Caki2 (cell line): ENCODE measurements at places on chromosomes 11 and 22. TPM values are rescaled to one million over a fixed set of nuclear protein-coding genes. Genes with fewer than 3 reads are reported as not detected.

MUC5AC gene
- total RNA-seq = not detected in 2 replicates

DNA sequence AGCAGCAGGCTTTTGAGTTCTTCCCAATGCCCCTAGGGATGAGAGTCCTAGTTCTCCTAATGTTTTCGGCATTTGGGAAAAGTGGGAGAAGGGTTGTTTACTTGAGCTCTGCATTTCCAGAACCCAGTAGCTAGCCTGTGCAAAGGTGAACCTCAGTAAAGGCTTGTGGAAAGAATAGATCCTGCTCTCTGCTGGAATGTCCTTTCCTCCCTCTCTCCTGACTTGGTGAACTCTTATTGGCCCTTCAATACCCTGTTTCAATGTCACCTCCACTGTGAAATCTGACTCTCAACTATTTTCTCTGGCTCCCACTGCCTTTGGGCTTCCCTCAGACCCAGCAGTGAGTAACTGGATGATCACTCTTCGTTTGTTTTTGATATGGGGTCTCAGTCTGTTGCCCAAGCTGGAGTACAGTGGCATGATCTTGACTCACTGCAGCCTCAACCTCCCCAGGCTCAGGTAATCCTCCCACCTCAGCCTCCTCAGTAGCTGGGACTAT is 2.4 kb upstream of the UVRAG start:
- peak; percentile 29 for DNase-seq

DAGLA gene
- total RNA-seq = 0.74 and 2.4 TPM in 2 replicates

CRYBA4 gene
- not detected in 2 replicates for total RNA-seq

DNA sequence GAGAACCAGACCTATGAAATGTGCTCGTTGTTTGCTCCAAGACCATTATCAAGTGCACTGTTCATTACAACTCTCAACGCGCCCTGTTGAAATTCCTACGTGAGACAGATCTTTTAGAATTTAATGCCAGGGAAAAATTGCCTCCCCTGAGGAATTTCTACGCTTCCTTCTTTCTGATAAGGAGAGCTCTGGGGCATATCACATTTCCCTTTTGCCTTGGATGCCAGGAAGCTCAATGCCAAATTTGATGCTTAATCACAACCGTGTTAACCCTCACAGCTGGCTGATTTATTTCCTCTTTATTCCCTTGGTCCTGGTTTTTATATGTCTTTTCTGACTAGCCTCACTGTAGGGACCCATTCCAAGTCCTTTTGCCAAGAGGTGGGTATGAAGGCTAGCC is 109.4 kb downstream of the MICAL2 start:
- no peak for DNase-seq

DNA sequence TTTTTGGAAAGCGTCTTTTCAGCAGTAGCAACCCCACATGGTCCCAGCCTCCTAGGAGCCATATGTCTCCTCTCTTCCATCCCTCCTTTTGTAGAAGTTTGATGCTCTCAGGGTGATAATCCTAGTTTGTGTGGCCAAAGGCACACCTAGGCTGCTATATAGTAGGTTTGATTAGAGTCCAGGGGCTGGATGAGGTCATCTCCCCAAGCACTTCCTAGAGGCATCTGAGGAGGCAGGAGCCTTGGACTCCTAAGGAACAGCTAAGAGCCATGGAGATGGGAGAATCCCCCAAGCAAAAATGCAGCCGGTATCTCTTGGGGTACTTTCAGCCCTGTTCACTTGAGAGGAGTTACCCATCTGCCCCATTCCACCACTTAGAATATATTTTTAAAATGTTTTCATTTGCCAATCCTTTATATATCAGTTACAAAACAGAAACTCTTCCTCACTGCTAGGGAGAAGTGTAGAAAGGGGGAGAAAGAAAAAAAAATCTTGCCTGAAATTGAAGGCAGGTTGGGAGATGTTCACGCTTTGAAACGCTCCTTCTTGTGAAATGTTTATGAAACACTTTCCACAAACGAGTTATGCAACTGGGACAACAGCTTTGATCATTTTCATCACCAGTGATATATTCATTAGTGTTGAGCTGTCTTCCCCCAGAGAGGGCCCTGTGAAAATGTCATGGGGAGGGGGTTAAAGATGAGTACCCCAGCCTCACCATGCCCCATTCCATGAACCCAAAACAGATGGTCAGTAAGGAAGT is 31.9 kb upstream of the TLCD5 start:
- DNase-seq = no peak

DNA sequence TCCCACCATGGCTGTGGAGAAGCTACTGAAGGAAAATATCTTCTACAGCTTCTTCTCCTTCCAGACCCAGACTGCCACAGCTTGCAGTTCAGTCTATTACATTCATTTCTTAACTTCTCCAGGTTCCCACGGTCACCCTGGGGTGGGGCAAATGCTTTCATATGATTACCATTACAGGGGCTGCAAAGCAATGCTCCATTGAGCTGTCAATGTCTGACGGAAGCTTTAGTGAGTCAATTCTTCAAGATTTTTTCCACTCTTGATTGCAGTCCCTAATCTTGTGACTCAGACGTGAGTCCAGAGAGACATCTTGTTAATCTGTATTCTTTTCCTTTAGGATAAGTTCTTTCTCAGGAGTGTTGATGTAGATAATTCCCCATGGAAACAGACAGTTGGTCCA is 233.4 kb upstream of the DDI1 start:
- peak; percentile 61 for DNase-seq

GRCh38 chr11:78313181-78313795 is 104.3 kb downstream of the GAB2 start:
- DNase-seq = peak; percentile 8

DNA sequence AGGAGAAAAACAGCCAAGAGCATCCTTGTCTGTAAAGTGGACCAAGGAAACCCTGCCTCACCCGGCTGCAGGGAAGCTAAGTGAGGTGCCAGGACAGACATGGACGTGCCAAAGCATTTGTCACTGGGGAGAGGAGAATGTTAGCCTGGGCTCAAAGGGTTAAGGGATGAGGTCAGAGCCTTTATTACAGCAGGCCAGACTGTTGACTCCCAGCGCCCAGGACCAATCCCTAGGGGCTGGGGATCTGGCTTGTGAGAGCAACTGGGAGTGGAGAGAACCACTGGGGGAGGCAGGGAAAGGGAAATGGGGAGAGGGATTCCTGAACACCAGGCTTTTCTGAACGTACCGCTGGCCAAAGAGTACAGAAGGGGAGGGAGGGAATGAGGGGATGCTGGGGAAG is 2.6 kb downstream of the CHRM1 start:
- DNase-seq = no peak

- peak; percentile 29 for DNase-seq
These were observed 24.5 kb downstream of the ASCC2 start for GRCh38 chr22:29813563-29813962.

DNA sequence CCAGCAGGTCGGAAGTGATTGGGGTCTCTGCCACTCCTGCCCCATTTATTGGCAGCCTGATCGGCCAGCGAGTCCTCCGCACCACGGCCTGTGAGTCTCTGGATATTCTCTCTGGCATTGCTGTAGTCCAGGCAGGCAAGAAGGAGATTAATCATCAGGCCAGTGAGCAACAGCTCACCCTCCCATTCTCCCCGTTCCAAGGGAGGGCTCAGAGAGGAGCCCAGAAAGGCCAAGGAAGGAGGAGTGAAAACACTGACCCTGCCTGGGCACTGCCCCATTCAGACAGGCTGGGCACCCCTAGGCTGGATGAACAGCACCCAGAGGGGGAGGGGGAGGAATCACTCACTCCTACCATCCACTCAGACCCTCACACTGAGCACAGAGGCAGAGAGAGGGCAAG is 3.1 kb downstream of the SAA2 start:
- no peak for DNase-seq

- DNase-seq = peak; percentile 29
These were observed 482.6 kb downstream of the MIAT start for GRCh38 chr22:27139935-27140511.

DNA sequence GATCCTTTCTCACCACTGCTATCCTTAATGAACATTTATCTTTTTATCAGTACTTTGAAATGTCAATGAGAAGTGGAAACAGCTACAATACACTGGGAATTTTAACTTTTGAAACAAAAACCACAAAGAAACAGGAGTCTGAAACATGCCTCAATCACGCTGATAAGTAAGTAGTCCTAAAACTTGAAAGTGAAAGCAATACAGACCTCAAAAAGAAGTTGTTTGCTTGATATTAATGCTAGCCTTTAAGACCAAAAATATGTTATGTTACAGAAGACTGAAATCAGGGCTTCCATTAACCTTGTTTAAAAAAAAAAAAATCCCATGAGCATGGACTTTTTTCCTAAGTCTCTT is 21.3 kb downstream of the PHF21A start:
- no peak for DNase-seq

C1QTNF5 gene
- not detected in 2 replicates for total RNA-seq

DNA sequence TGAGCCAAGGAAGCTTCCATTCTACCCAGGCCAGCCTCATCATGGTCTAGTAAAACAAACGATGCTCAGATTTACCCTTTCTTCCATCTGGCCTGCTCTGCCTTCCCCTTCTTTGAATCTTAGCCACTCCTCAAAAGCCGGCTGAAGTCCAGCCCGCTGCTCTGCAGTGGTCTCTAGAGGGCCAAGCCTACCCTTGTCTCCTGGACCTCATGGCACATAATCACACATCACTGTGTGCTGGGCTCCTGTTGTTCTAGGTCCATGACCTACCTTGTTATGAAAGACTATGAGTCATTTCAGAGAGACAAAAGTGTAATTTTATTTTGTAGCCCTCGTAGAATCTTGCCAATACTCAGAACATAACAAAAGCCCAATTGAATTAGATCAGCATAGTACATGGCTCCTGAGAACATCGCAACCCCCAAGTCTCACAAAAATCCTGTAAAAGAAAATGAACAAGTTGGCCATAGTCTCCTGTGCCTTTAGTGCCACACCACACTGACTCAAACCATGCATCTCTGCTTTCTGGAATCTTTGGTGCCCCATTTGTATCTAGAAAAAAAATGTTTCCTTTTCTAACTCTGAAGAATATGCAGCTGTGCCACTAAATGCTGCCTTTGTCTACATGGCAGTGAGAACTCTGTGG is 192.7 kb downstream of the OPCML start:
- no peak for DNase-seq

DNA sequence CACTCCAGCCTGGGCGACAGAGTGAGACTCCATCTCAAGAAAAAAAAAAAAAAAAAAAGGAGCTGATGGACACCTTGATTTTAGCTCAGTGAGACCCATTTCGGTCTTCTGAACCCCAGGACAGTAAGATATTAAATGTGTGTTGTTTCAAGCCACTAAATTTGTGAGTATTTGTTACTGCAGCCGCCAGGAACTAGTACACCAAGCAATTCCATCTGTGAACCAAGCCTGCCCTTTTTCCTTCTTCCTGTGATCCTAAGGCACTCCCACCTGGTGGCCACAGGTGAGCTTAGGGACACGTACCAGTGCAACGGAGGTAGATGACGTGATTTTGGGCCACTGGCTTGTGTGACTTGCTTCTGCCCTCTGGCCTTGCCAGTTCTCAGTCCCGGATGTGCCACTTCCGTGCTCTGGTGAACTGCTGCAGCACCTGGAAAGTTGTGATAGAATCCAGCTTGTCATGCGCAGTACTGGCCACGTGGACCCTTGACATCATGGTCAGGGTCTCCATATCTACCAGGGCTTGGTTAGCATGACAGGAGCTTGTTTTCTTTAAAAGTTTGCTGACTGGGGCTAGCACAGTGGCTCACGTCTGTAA is 19.6 kb upstream of the ATXN10 start:
- DNase-seq = no peak

DNA sequence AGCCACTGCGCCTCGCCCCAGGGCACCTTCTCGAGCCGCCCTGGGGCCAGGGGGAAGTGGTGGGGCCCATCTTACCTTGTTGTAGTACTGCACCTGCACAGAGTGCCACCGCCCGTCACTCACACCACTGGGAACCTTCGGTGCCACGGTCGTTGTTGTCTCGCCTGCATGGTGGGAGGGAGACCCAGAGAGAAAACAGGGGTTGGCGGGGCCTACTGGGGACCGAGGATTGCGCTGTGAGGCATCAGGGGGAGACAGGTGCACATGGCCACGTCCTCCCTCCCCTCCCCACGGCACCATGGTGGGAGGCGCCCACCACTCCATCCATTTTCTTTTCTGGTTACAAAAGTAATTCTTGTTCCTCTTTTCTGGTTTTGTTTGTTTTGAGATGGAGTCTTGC is 97.8 kb downstream of the TRMU start:
- no peak for DNase-seq
